ENCODE measurements at places on chromosomes 13 and 19.

GRCh38 chr13:110067355-110068175, 239.4 kb downstream of the COL4A1 start:
- DNase-seq: no peak

DNA sequence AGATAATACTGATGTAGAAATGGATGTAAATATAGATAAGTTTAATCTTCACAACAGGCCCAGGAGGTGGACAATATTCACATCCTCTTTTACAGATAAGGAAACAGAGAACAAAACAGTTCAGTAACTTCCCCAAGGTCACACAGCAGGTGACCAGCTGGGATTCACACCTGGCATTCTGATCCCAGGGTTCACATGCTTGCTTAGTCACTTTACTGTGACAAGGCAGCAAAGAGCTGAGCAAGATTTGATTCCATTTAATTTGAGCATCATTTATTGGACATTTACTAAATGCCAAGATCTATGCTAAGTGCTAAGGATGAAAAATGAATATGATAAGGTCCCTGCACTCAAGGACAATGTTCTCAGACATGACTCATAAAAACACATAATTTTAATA, 94.1 kb upstream of the STARD13 start:
- DNase-seq: no peak

GRCh38 chr13:84684048-84684662, 801.9 kb upstream of the SLITRK1 start:
- DNase-seq: no peak

- DNase-seq: no peak
These were observed 95.0 kb downstream of the ZNF737 start for GRCh38 chr19:20470345-20471135.

DNA sequence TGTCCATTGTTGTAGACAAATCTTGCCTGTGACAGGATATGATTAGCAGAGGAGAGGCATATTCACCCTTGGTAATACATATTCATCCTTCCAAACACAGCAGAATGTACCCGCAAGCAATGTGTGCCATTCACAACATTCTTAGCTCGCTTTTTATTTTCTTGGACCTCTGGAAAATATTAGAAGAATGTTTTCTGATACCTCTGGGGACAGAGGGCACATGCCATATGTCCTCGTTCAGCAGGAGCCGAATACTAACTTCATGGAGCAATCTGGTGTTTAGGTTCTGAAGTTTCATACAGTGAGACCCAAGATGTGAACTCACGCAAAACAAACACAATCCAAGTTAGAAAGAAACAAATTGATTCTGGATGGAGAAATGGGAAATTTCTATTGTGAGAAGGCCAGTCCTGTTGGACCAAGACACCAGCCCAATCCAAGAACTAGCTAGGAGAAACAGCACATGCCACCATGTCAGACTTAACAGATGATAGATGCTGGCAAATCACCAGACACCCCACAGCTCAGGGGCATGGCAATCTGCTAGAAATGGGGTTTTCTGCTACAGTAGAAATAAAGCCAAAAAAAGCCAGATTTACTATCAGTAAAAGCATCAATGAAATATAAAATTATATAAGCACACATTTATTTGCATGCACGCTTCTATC, 297.4 kb downstream of the DCLK1 start:
- DNase-seq: no peak

Data from vagina (tissue), 2 donors.